ENCODE measurements at places on chromosomes 1 and 21. TPM values are rescaled to one million over a fixed set of nuclear protein-coding genes. Genes with fewer than 3 reads are reported as not detected.

RGS8 gene
- not detected for total RNA-seq

- no peaks in the 10 kb centered on the region for H3K4me1 ChIP-seq
- H3K4me3 ChIP-seq: no peak overlapping the region
- no peak overlapping the region for H3K27ac ChIP-seq
- H3K36me3 ChIP-seq: peaks cover 5% of the 10 kb centered on the region
- no peak for DNase-seq
Observed at GRCh38 chr1:2186901-2187300, 7.7 kb downstream of the FAAP20 start.

- peak within 1 kb of the TSS; percentile 78 for H3K27ac ChIP-seq
- H3K4me3 ChIP-seq: peak within 1 kb of the TSS; percentile 87
- no peaks in the 10 kb centered on the region for H3K27me3 ChIP-seq
- H3K36me3 ChIP-seq: no peaks in the 10 kb centered on the region
- H3K4me1 ChIP-seq: peaks cover 82% of the 10 kb centered on the region
Observed at GRCh38 chr1:154404984-154405746, at the start of gene IL6R. Gene IL6R (plus strand): TSS chr1:154405343. CDS start chr1:154405630, 287 bp downstream.

DNA sequence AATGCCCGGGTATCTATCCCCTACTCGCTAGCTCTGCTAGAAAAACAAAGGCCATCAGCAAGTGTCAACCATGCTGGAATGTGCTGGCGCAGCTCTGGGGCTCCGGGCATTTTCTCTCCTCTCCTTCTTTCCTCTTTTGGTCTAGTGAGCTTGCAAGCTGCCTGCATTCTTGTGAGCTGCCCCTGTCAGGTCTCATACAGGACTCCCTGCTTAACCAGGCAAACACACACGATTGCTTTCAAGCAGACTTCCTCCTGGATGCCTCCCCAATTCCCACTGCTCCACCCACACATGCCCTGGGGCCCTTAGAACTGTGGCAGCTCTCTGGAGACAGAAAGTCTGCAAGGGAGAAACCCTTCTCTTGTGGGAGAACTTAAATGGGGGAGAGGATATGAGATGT is 35.7 kb upstream of the SUCO start:
- DNase-seq: no peak
- no peaks in the 10 kb centered on the region for H3K4me1 ChIP-seq
- H3K27me3 ChIP-seq: no peaks in the 10 kb centered on the region
- no peak overlapping the region for H3K27ac ChIP-seq

GRCh38 chr1:180534214-180534613 is 24.6 kb upstream of the OVAAL start:
- H3K36me3 ChIP-seq: no peaks in the 10 kb centered on the region
- H3K4me3 ChIP-seq: no peak overlapping the region
- no peaks in the 10 kb centered on the region for H3K4me1 ChIP-seq

DNA sequence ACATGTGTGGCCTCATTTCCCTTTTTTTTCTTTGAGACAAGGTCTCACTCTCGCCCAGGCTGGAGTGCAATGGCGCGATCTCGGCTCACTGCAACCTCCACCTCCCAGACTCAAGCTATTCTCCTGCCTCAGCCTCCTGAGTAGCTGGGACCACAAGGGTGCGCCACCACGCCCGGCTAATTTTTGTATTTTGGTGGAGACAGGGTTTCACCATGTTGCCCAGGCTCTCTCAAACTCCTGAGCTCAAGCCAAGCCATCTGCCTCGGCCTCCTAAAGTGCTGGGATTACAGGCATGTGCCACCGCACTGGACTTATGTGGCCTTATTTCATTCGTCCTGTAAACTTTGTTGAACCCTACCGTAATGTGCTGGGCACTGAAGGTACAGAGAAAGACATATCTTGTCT is 569 bp upstream of the WARS2 start:
- peak overlapping the region; percentile 98 for H3K27ac ChIP-seq
- peak overlapping the region; percentile 96 for H3K4me3 ChIP-seq
- peaks cover 16% of the 10 kb centered on the region for H3K4me1 ChIP-seq
- no peaks in the 10 kb centered on the region for H3K36me3 ChIP-seq

DNA sequence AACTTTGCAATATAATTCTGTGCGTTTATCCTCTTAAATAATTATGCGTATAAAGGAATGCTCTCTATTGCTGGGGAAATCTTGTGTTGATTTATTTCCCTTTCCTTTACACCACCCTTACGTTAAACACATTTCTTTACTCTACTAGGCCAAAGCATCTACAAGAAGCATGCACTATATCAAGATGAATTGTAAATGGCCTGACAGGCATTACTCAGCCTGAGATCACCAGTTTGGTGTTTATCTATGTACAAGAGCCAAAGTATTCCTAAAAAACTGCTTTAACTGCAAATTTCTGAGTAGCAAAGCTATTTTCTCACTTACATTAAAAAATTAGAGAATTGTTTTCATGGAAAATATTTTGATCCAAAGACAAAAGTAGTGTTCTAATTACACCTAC is 114.8 kb downstream of the TYW3 start:
- no peak overlapping the region for H3K4me3 ChIP-seq
- no peaks in the 10 kb centered on the region for H3K27me3 ChIP-seq
- no peaks in the 10 kb centered on the region for H3K36me3 ChIP-seq
- no peak overlapping the region for H3K27ac ChIP-seq
- no peaks in the 10 kb centered on the region for H3K4me1 ChIP-seq

CYYR1 gene
- total RNA-seq: 0.26 TPM

HES4 gene
- 1.5 TPM for total RNA-seq

DNA sequence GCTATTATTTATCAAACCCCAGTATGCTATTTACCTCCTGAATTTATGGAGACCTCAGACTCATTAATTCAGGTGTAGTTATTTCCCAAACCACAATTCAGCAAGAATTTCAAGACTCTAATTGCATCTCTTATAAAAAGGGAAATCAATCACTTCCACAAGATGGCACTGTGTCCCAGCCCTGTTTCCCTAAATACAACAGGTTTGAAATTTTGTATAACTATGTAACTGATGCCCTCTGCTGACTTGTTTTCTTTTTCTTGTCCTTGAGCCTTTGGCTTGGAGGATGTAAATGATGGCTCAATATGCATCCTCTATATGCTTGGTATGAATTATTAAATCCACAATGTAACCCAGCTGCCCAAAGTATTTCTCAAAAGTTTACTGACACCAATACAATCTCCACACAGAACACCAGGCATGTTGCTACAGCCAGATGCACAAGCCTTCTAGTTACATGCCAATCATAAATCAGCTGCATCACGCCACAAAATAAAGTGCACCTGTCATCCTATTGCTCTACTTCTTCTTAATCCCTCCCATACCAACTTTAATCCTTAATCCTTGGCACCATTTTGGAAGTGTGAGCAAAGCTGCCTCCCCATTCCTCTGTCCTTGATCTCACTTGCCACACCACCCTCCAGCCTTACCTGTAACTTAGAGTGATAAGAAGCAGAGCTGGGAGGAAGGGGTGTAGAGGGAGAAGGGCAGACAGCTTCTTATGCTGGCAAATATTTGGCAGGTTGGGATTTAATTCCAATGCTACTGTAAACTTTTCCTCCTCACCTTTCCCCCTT is 9.0 kb downstream of the C1orf105 start:
- no peak overlapping the region for H3K27ac ChIP-seq
- H3K36me3 ChIP-seq: no peaks in the 10 kb centered on the region
- H3K27me3 ChIP-seq: no peaks in the 10 kb centered on the region
- peaks cover 40% of the 10 kb centered on the region for H3K4me1 ChIP-seq
- no peak overlapping the region for H3K4me3 ChIP-seq
- peak; percentile 36 for DNase-seq

- no peaks in the 10 kb centered on the region for H3K27me3 ChIP-seq
- H3K27ac ChIP-seq: peak overlapping the region; percentile 47
- H3K4me1 ChIP-seq: peaks cover 24% of the 10 kb centered on the region
- DNase-seq: peak; percentile 6
Observed at GRCh38 chr1:229199261-229200243, 71.4 kb upstream of the RAB4A start.

SYT14 gene
- total RNA-seq: not detected

ATP1A2 gene
- total RNA-seq: not detected

PTPRF gene
- 2.6 TPM for total RNA-seq

NOTCH2NLA gene
- total RNA-seq: 38.8 TPM

DDR2 gene
- 0.58 TPM for total RNA-seq

GRCh38 chr1:61091455-61091854 is 9.1 kb downstream of the NFIA start:
- no peak overlapping the region for H3K27ac ChIP-seq
- H3K4me1 ChIP-seq: no peaks in the 10 kb centered on the region
- no peaks in the 10 kb centered on the region for H3K36me3 ChIP-seq
- no peak for DNase-seq
- H3K4me3 ChIP-seq: no peak overlapping the region

TNFAIP8L2 gene
- 41.2 TPM for total RNA-seq

DNA sequence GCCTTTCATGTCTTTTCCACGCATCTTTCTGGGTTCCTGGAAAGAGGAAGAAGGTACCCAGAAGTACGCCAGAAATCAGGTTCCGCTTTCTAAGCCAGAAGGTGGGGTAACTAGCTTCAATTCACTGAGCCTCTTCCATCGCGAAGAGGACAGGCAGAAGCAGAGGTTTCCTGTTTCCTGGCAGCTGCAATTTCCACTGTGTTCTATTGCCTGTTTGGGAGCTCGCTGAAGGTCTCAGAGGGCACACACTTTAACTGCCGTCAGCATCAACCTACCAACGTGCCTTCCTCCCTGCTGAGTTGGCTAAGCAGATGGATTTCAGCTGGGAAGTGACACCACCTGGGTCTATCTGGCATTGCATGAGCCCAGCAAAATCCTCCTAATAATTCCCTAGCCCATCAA is 10.0 kb downstream of the NCF2 start:
- peaks cover 12% of the 10 kb centered on the region for H3K4me1 ChIP-seq
- DNase-seq: no peak
- no peaks in the 10 kb centered on the region for H3K36me3 ChIP-seq
- no peak overlapping the region for H3K4me3 ChIP-seq
- no peak overlapping the region for H3K27ac ChIP-seq

GRCh38 chr1:27621051-27621920 is 13.7 kb downstream of the FGR start:
- H3K4me3 ChIP-seq: no peak overlapping the region
- DNase-seq: no peak
- H3K27ac ChIP-seq: no peak overlapping the region
- H3K4me1 ChIP-seq: peaks cover 84% of the 10 kb centered on the region

- no peak for DNase-seq
- H3K27ac ChIP-seq: no peak overlapping the region
- no peaks in the 10 kb centered on the region for H3K36me3 ChIP-seq
- no peaks in the 10 kb centered on the region for H3K4me1 ChIP-seq
- H3K27me3 ChIP-seq: no peaks in the 10 kb centered on the region
Observed at GRCh38 chr21:25039461-25040380, 567.6 kb downstream of the MRPL39 start.

TMEM125 gene
- total RNA-seq: not detected

GRCh38 chr21:31447505-31447904 is 103.4 kb upstream of the TIAM1 start:
- H3K4me1 ChIP-seq: peaks cover 31% of the 10 kb centered on the region
- H3K27ac ChIP-seq: no peak overlapping the region
- H3K27me3 ChIP-seq: no peaks in the 10 kb centered on the region
- DNase-seq: no peak

GRCh38 chr1:235434001-235434400 is 66.8 kb downstream of the TBCE start:
- no peak overlapping the region for H3K27ac ChIP-seq
- H3K36me3 ChIP-seq: peaks cover 41% of the 10 kb centered on the region
- DNase-seq: no peak
- no peak overlapping the region for H3K4me3 ChIP-seq

- H3K27me3 ChIP-seq: no peaks in the 10 kb centered on the region
- H3K4me3 ChIP-seq: no peak overlapping the region
- H3K36me3 ChIP-seq: no peaks in the 10 kb centered on the region
- no peak overlapping the region for H3K27ac ChIP-seq
- H3K4me1 ChIP-seq: no peaks in the 10 kb centered on the region
Observed at GRCh38 chr1:177780096-177780700, 189.7 kb downstream of the SEC16B start.

MROH7 gene
- total RNA-seq: 0.63 TPM

GRCh38 chr1:74388855-74389254 is 123.6 kb downstream of the LRRC53 start:
- H3K4me1 ChIP-seq: no peaks in the 10 kb centered on the region
- H3K27ac ChIP-seq: no peak overlapping the region
- H3K4me3 ChIP-seq: no peak overlapping the region
- H3K36me3 ChIP-seq: no peaks in the 10 kb centered on the region
- no peak for DNase-seq

- H3K4me3 ChIP-seq: no peak overlapping the region
- DNase-seq: no peak
- H3K27ac ChIP-seq: no peak overlapping the region
- no peaks in the 10 kb centered on the region for H3K27me3 ChIP-seq
Observed at GRCh38 chr1:94935034-94935433, 8.1 kb upstream of the CNN3 start.

GRCh38 chr1:217067642-217068041 is 344.4 kb upstream of the ESRRG start:
- H3K27me3 ChIP-seq: no peaks in the 10 kb centered on the region
- no peak overlapping the region for H3K4me3 ChIP-seq
- no peaks in the 10 kb centered on the region for H3K36me3 ChIP-seq
- H3K4me1 ChIP-seq: no peaks in the 10 kb centered on the region
- no peak overlapping the region for H3K27ac ChIP-seq
- no peak for DNase-seq

DNA sequence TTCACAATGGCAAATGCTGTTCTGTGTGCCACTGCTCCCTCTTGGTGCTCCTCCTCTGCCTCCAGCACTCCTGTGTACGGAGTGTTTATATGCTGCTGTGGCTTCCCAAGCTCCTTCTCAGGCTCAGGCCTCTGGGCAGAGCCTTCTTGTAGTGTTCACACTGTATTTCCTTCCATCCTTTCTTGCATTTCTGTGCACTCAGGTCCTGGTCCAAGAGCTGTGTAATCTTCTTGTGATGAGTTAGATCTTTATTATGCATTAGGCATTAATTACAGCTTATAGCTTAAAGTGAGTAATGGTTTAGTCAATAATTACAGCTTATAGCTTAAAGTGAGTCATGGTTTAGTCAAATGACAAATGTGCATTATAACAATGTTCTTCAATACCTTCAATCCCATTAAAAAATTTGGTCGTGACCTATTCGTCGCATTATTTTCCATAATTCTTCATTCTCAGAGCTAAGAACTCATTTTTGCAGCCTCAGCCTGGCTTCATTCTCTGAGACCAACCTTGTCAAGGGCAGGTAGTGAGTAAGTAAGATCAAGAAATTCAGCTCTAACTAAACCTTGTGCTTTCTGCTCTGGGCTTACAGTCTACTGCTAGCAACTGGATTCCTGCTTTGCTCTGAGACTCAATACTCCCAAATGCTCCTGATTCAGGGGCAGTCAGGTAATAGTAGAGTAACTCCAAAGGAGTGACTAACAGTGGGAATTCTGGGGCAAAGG is 154.5 kb upstream of the SPAG17 start:
- H3K36me3 ChIP-seq: no peaks in the 10 kb centered on the region
- H3K4me1 ChIP-seq: no peaks in the 10 kb centered on the region
- no peak overlapping the region for H3K27ac ChIP-seq
- no peak for DNase-seq
- no peaks in the 10 kb centered on the region for H3K27me3 ChIP-seq

GRCh38 chr1:203038217-203038741 is 12.0 kb downstream of the PPFIA4 start:
- H3K27ac ChIP-seq: no peak overlapping the region
- DNase-seq: no peak

- no peaks in the 10 kb centered on the region for H3K36me3 ChIP-seq
- no peak within 1 kb of the TSS for H3K27ac ChIP-seq
- H3K4me1 ChIP-seq: no peaks in the 10 kb centered on the region
- H3K27me3 ChIP-seq: peaks cover 68% of the 10 kb centered on the region
Observed at GRCh38 chr1:205042911-205043806, at the start of gene CNTN2. Gene CNTN2 (plus strand): TSS chr1:205043212. CDS start chr1:205053186, 9,974 bp downstream.

EXO1 gene
- total RNA-seq: 1.4 TPM

ADAMTS1 gene
- total RNA-seq: 0.69 TPM

GRCh38 chr1:190172651-190173430 is 304.8 kb downstream of the BRINP3 start:
- DNase-seq: no peak
- no peak overlapping the region for H3K27ac ChIP-seq
- H3K4me1 ChIP-seq: no peaks in the 10 kb centered on the region

Measured in T-cell (primary cell).